KBM-7 (cell line): ENCODE measurements at places on chromosomes 3 and 15.

DNA sequence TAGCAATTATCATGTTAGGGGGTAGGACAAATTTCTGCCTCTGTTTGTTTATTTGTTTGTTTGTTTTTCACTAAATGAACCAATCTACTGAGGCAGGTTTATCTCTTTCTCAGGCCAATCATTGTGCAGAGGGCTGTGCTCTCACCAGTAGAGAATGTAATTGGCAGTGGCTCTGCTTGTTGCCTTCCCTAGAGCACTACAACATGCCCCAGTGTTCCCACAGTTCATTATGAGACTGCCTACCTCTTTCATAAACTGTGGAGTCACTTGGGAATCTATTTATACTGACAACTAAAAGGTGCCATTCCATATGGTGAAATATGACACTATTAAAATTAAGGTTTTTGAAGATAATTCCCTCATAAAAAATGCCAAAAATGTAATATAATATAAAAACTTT lies 196.3 kb upstream of the ALCAM start:
- DNase-seq: no peak

- DNase-seq: no peak
Measured at GRCh38 chr15:68471541-68471940, 39.6 kb upstream of the ITGA11 start.

DNA sequence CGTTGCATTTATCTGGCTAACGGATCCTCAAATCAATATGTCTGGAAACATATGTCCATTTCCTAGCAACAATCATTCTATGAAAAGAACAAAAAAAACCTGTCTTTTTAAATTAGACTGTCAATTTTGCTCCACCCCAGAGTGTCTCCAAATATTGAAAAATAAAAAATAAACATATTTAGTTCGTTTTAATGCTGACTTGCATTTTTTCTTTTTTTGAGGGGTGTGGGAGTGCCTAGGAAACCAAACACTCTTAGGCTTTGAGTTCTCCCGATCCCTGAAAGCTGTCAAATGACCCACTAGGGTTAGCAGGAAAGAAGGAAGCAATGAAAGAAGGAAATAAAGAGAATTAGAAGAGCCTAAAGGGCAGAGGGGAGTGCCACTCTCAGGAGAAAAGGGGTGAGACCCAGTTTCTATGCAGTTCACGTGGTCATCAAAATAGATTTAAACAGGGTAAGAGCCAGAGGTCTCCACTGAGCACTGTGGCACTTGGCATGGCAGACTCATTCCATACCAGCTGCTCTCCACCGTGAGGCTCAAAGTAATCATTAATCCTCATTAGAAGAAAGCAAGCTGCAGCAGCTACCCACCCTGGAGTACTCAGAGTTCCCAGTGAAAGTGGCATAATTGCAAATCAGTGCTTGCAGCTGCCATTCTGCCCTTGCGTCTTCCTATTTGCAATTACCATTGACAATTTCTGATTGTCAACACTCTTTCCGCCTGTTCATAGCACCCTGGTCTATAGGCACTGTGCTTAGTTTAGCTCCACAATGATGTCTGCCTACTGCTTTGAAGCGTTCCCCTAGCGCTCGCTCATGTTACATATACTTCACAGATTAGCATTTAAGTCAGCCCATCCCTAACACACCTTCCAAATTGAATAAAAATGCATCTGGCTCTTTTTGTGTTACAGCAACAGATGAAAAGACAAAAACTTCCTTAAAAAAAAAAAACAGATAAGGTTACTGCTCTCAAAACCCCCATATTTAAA lies 32.3 kb downstream of the PDZRN3 start:
- DNase-seq: no peak

DNA sequence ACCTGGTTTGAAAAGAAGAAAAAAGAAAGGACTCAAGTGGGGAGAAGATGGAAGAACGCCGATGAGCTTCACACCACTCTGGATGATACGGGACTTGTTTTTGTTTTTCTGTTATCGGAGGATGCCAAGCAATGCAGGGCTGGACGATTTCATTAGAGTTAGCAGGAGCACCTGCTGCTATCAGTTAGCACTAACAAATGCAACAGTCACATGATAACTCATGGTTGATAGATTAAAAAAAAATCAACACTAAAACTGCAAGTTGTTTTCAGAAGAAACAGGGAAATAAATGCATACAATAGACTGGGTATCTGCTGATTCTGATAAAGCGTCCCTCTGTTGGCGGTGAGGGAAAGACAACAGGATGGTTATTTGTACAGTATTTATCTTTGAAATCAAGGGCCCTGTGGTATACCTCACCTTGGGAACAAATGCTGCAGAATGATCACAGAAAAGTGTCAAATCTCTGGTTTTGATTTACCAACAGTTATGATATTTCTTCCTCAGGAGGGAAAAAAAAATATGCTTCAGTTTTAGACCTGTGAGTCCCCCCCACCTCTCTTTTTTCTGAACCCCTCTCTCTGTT lies 575.1 kb downstream of the FOXP1 start:
- no peak for DNase-seq

DNA sequence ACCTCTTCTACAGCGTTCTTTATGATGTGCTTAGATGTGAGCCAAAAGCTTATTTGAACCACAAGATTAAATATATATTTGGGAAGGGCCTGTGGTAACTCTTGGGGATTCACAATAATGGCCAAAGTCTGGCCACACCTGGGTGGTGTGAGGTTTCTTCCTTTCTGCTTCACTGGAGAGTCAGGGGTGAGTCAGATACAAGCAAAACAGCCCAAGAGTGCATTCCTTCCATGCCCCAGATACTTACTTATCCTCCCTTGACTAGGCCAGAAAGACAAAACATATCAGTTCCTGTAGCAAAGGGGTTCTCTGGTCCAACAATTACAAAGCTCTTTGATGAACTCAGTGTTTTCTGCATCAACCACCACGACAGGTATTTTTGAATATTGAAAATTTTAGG lies 941 bp downstream of the ZBED2 start:
- no peak for DNase-seq

GRCh38 chr3:62110443-62111225 lies 262.7 kb downstream of the FEZF2 start:
- no peak for DNase-seq

- no peak for DNase-seq
Measured at GRCh38 chr3:143283432-143284128, 164.0 kb downstream of the CHST2 start.

- peak; percentile 11 for DNase-seq
Measured at GRCh38 chr3:45225465-45226205, 452 bp downstream of the TMEM158 start.
